ENCODE measurements at places on chromosomes 2 and 18. TPM values are rescaled to one million over a fixed set of nuclear protein-coding genes. Genes with fewer than 3 reads are reported as not detected.

- no peak for DNase-seq
These were observed 8.9 kb upstream of the ASB18 start for GRCh38 chr2:236273126-236273525.

GRCh38 chr18:73979742-73980141 is 167.9 kb downstream of the FBXO15 start:
- DNase-seq = no peak

DNA sequence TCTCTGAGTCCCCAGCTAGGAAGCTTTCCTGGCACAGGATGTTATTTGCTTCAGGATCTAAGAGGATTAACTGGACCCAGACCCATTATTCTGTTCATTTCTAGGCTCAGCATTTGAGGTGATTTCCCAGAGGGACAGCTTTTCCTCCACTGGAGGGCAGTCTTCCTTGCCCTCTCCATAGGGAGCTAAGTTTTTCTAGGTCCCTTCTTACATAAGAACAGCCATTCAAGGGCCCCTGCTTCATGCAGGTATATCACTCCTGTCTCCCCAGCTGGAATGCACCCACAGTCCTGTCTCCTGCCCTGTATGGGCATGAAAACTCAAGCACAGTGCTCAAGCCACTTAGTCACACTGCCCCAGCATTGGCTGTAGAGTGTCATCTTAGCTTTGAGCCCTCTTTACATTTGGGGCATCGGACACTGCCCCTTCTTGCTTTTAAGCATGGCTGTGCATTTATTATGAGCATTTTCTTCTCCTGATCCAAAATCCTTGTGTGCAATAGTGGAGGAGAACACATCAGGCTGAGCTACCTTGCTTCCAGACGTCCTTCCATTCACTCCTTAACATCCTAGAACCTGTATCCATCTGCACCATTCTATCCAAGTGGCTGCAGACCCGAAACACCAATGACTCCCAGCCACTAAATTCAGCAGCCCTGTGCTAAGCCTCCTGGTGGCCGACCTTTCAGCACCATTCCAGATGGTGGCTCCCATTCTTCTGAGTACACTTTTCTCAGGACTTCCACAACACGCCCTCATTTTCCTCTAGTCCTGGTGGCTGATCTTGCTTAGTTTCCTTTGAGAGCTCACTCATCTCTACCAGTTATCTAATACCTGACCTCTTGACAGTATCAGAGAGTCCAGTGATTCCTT is 80.0 kb downstream of the COPS8 start:
- no peak for DNase-seq

DNA sequence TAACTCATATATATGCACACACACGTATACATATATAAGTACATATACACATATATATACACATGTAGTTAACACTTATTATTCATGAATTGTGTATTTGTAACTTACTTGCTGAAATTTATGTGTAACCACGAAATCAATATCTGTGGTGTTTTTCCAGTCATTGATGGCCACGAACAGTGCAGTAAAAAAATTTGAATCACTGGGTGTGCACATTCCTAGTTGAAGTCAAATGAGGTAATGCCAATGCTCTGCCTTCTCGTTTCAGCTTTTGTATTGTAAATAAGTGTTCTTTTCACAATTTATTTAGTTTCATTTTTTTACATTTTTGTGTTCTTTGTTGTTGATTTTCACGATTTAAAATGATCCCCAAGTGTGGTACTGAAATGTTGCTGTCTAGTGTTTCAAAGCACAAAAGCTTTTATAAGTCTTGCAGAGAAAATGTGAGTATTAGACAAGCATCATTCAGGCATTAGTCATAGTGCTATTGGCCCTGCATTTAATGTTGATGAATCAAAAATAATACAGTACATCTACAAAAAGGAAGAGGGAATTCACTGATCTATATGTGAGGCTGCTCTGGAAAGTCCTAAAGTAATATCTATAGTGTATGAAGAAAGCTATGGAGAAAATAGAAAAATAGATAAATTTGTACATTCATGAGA is 419.0 kb downstream of the DSC3 start:
- DNase-seq = no peak

GRCh38 chr18:13175754-13176210 is 42.8 kb upstream of the LDLRAD4 start:
- no peak for DNase-seq

DNA sequence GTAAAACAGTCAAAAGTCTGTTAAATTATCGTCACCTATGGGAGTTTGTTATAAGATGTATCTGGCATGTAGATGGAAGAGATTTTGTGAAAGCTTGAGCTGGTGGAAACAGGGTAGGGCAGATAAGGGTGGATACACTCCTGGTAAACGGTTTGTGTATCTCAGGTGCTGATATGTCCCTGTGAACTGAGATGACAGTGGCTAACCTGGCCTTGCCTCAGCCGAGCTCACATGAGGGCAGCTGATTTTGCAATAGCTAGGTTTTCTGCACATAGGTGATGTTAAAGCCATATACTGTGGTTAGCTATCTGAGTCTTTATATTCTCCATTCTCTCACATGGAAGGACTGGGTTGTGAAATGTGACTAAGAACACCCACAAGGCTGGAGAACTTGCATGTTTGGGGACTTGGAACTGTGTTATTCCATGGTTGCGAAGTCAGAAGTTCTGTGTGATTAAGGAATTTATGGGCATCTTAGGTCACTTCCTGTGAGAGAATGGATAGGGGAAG is 205.1 kb downstream of the TPGS2 start:
- DNase-seq = no peak

- DNase-seq = no peak
These were observed 1098.0 kb upstream of the DDX18 start for GRCh38 chr2:116716444-116716843.

- DNase-seq = no peak
These were observed 9.3 kb downstream of the GPN1 start for GRCh38 chr2:27638037-27638637.

DNA sequence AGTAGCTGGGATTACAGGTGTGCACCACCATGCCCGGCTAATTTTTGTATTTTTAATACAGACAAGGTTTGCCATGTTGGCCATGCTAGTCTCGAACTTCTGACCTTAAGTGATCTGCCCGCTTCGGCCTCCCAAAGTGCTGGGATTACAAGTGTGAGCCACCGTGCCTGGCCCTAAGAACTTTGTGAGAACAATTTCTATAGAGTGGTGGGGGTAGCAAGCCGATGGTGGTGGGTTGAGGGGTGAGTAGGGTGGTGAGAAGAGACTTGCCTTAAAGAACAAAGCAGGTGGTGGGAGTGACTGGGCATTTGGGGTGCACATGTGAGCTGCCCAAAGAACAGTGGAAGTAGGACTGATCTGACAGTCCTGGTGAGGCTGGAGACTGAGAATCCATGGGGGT is 76.0 kb upstream of the ASB18 start:
- no peak for DNase-seq

DNA sequence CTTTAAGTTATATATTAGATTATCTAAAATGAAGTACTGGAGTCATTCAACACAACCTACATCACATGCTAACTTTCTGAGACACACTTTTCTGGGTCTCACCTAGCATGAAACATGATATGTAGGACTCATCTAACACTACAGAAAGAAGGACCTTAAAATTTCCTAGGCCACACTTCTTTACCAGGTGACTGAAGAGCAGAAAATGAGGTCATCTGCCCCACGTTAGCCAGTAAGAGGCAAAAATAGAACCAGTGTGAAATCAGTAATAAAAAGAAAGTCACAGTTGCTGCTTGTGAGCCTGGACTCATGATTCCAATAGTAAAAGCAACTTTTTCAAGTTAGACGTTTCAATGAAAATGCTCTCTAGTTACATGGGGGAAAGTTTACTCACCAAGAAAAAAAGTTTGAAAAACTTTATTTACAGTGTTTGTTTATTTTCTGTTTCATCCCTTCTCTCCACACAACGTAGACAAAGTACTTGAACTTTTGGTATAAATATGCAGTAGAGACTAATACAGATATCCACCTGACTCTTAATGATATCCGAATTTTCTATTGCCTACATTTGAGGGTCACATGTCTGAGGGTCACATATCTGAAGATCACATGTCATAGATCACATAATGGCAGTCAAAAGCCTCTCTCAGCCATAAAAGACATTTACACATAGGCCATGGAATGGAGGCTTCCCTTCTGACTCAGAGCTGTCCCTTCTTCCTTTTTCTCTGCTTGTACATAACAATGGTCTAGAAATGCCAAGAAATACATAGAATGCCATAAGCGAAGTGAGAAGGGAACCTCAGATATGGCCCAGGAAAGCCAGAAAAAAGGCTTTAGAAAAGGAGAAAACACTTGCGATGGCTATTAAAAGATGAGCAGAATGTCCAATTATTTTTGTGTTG is 362.9 kb downstream of the ZEB2 start:
- no peak for DNase-seq

DNA sequence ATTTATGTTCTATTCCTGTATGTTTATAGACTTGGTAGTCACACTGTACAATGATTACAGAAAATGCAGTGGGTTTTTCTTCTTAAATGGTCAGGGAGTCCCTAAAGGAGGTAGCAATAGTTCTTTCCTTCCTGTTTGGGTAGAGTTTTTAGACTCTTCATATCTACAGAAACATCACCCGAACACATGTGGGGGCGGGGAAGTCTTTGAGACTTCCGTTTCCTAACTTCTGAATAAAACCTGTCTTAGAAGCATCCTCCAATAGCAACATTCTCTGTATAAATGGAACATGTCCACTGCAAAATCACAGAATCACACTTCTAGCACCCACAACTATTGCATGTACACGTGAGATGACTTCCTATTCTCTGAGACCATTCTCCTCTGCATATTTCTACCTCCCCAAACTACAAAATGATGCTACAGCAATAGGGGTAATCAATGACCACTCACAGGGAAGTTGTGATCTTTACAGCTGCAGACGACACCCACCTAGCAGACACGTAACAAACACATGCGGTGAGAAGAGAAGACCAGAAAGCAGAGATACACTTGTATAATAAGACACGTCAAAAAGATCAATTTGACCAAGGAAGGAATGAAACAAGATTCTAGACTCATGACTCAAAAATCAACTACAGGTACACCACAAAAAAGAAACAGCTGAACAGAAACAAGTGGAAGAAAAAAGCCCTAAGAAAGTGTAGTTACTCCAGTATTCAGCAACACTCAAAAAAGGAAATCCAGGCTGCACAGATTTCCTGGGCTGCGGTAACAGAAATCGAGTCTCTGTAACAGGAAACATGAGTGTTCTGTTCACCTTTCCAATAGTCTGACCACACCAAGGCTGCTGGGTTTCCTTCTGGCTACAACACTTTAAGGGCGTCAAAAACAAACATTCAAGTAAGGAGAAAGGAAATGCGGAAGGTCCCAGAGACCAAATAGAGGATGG is 120.4 kb downstream of the ZNF516 start:
- DNase-seq = no peak

DNA sequence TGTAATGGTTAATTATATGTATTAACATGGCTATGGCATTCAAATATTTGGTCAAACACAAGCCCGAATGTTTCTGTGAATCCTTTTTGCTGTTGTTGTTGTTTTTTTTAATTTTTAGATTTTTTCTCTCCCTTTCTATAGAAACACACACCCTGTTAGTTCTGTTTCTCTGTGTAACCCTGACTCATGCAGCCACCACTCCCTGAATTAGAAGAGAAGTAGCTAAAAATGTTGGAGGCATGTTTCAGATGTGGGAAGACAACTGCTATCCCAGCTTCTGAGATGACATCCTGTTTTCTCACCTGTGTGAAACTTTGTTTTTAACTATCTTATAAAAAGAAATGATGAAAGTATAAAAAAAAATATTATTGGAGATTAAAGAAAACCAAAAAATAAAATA is 219.6 kb upstream of the RGPD4 start:
- no peak for DNase-seq

NEURL3 gene
- total RNA-seq = not detected

TTN gene
- 4.2 TPM for total RNA-seq

C2orf72 gene
- 0.11 TPM for total RNA-seq

SCG2 gene
- total RNA-seq = 193 TPM
